Neural progenitor cell (in vitro differentiated cells): ENCODE measurements at places on chromosomes 4 and X. TPM values are rescaled to one million over a fixed set of nuclear protein-coding genes. Genes with fewer than 3 reads are reported as not detected.

The CENPU gene
- 154 and 229 TPM in 2 replicates for total RNA-seq

DNA sequence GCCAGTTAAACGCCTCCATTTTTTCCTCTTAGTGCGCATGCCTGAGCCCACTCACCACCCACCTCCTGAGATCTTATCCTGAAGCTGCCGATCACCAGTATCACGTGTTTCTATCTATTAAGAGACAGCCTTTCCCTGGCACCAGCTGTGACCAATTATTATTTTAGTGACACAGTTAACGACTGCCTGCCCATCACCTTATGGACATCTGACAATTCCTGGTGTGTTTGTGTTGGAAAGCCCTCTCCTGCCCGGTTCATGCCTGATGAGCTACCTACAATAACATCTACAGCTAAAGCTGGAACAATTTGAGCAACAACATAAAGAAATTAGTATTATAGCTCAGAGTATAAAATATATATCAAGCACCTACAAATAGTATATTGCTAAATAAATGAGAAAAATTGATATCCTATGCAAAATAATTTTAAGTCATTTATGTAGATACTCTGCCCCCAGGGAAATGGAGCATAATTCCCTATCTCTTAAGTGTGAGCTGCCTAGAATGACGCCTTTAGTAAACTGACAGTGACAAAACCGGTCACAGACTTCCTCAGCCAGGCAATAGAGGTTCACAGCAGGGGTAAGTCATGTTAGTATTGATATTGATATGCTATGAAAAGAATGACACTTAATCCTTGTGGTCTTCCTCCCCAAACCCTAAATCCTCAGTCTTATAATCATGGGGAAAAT, 862.2 kb downstream of the TRAM1L1 start:
- DNase-seq: no peak

The HS6ST2 gene
- 36.8 and 43.2 TPM in 2 replicates for total RNA-seq

The SLC25A5 gene
- 205 and 289 TPM in 2 replicates for total RNA-seq

DNA sequence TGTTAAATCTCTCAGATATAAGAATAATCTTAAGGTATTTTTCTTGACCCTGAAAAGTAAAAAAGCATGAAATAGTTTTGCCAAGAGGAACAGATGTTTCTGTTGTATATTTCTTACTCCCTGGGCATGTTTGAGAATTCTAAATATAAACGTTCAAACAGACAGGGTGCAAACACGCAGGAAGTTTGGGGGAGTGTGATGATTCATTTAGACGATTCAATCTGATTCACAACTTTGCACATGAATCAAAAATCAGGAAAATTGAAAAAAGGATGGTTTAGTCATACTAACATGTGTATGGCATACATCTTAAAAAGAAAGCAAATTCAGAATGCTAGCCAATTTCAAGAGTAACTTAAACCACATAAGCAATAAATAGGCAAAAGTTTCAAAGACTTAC, 340.3 kb upstream of the GRID2 start:
- no peak for DNase-seq

- no peak for DNase-seq
These were observed 1601.9 kb upstream of the ADGRL3 start for GRCh38 chr4:59598330-59598618.

The OFD1 gene
- total RNA-seq: 23.3 and 36.0 TPM in 2 replicates

DNA sequence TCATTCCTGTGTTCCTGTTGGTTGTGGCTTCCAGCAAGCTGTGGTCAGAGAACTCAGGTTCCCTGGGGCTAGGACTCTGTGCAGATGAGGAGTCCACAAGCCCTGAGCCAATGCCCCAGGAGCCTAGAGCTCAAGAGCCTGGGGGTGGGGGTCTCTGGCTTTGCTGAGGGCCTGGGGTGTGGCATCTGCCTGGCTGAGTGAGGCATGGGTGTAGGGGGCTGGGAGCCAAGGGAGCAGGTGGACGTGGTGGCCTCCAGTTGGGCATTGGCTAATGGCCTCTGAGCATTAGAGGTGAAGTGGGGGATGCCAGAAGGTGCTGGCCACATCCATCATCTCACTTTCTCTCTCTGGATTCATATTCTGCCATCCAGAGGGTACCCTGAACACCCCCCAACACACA, 5.3 kb upstream of the MAMLD1 start:
- DNase-seq: no peak

The SLC9B1 gene
- total RNA-seq: not detected in 2 replicates

DNA sequence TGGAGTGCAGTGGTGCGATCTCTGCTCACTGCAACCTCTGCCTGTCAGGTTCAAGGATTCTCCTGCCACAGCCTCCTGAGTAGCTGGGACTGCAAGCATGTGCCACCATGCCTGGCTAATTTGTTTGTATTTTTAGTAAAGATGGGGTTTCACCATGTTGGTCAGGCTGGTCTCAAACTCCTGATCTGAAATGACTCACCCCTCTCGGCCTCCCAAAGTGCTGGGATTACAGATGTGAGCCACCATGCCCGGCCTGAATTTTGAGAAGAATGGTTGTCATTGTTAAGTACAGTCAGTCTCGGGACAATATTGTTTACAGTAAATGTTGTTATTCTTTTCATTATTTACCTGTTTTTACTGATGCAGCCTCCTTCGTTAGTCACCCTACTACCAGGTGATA, 1226.2 kb upstream of the TENM3 start:
- no peak for DNase-seq

The EXOSC9 gene
- total RNA-seq: 74.3 and 115 TPM in 2 replicates

The TREX2 gene
- total RNA-seq: 0.96 TPM in 1 of 2 replicates, not detected in the other

DNA sequence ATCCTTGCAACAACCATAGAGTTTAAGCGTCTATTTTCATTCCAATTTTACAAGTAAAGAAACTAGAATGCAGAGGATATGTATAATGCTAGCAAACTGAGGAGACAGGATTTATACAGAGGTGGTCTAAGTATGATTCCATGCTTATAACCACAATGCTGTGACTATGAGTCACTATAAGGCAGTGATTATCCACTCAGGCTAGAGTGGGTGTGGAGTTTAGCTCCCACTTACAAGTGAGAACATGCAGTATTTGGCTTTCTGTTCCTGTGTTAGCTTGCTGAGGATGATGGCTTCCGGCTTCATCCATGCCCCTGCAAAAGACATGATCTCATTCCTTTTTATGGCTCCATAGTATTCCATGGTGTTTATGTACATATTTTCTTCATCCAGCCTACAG, 41.6 kb upstream of the EDA2R start:
- no peak for DNase-seq

GRCh38 chrX:109740433-109740809, 7.4 kb upstream of the ACSL4 start:
- no peak for DNase-seq

The PITX2 gene
- total RNA-seq: 0.59 and 1.6 TPM in 2 replicates
